NCI-H2107 (cell line): ENCODE measurements at places on chromosomes 3 and 15.

GRCh38 chr3:61601831-61602230, 40.5 kb downstream of the PTPRG start:
- DNase-seq, result no peak

DNA sequence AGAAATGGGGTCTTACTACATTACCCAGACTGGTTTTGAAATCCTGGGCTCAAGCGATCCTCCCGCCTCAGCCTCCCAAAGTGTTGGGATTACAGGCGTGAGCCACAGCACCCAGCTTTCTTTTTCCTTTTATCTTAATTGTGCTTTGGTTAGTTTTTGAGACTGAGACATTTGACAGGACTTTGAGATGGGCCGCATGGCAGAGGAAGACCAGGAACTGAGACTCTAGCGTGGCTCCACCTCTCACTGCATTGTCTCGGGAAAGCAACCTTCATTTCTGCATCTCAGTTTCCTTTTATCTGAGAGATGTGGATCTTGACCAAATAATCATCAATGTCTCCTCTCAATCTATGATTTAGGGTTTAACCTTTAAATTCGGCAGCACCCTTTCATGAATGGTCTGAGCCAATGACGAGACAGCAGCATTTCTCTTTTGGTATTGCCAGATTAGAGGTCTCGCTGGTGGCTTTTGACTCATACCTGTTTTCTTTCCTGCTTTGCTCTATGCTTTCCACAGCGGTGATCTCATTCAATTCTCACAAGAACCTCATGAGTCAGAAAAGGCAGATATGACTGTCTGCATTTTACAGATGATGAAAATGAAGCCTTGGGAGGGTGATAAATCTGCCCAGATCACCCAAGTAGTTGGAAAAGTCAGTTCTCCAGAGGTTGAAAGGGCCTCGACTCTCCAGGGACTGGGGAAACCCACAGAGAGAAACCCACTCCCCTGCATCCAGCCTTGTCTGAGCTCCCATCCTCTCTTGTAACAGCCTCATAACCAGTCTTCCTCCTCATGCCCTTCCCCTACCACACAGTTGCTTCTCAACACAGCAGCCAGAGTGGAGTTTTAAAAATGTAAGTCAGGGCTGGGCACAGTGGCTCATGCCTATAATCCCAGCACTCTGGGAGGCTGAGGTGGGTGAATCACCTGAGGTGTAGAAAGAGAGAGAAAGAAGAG, 84.8 kb upstream of the FOXB1 start:
- no peak for DNase-seq

- no peak for DNase-seq
These were observed 407.4 kb downstream of the RSL24D1 start for GRCh38 chr15:54789376-54789775.

GRCh38 chr15:80473286-80474223, 69.4 kb downstream of the ARNT2 start:
- DNase-seq, result no peak

- DNase-seq, result no peak
These were observed 78.6 kb downstream of the MLH1 start for GRCh38 chr3:37071921-37072320.

- no peak for DNase-seq
These were observed 16.8 kb downstream of the RBSN start for GRCh38 chr3:15081960-15082664.

- no peak for DNase-seq
These were observed 38.4 kb upstream of the CGNL1 start for GRCh38 chr15:57337868-57338411.

GRCh38 chr3:10160925-10161324, 3.8 kb upstream of the IRAK2 start:
- no peak for DNase-seq

- DNase-seq, result no peak
These were observed 1072.7 kb downstream of the OTOL1 start for GRCh38 chr3:162569314-162569713.

DNA sequence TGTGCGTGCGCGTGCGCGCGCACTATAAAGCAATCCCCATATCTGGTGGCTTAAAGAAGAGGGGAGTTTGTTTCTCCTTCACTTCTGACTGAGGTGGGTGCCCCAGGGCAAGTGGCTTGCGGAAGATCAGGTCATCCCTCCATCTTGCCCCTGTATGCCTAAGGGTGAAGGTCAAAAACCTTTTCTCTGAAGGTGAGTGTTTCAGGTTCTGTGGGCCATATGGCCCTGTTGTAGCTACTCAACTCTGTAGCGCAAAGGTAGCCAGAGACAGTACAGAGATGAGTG, 5.5 kb downstream of the ABTB1 start:
- DNase-seq, result no peak

DNA sequence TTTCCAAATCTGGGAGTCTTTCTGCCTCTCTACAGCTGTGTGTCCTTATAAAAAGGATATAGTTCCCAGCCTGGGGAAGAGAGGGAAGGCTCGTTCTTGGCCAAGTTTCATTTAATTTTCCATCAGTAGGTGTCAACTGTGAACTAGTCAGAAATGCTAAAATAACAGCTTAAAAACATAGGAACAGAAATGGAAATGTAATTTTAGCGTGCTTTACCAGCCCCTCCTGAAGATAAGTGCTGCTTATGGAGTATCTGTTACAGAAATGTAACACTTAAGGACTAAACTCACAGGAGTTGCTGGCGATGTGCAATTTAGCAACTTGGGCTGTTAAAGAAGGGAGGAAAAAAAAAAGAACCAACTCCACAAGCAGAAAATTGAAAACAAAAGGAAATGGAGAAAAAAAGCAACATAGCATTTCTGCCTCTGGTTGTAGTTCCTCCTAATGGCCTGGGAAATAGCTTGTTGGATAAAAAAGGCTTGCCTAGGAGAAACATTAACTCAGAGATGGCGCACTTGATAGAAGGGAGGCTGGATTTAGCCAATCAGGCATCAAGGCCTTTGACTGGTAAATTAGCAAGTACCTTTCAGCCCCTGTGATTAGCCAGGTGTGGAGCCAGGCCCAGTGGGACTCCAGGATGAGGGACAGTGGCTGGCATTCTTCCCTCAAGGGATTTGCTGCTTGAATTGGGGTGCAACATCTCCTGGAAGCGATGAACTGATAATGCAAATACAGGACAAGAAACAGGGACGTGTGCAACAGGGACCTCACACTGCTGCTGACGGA, 84.3 kb downstream of the RPLP1 start:
- no peak for DNase-seq

GRCh38 chr15:34213690-34214089, 3.8 kb upstream of the KATNBL1 start:
- no peak for DNase-seq

- no peak for DNase-seq
These were observed 915 bp upstream of the CALML4 start for GRCh38 chr15:68205954-68206539.

DNA sequence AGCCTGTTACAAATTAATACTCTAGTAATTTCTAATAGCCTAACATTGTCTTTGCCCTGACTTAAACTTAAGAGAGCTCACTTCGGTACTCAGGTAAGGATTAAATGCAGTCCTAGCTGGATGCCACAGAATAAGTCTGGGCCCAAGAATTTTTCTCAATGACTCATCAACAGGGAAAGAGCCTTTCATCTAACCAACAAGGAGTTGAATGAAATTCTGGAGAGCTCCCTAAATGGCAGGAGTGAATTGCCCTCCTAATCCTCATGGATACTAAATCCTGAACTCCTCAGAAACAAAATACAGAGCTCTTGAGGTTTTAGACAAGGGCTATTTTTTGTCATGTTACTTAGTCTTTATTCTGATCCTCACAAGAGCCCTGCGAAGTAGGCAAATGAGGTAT, 159.5 kb downstream of the PLCH1 start:
- DNase-seq, result no peak

DNA sequence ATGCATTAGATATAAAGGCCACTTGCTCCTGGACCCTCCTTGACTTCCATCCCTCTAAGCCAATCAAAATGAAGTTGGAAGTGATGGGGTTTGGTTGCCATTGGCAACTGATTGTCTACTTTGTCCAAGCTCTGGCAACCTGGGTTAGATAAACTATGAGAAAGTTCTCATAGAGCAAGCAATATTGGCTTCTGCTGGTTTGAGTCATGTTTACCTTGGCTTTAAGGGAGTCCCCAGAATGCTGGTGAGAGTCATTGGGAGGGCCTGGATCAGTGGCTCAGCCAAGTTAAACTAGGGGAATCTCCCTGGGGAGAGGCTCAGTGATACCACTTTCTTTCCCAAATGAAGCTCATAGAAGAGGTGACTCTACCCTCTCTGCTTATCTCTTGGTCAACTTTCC, 176.3 kb upstream of the ROPN1 start:
- DNase-seq, result no peak

DNA sequence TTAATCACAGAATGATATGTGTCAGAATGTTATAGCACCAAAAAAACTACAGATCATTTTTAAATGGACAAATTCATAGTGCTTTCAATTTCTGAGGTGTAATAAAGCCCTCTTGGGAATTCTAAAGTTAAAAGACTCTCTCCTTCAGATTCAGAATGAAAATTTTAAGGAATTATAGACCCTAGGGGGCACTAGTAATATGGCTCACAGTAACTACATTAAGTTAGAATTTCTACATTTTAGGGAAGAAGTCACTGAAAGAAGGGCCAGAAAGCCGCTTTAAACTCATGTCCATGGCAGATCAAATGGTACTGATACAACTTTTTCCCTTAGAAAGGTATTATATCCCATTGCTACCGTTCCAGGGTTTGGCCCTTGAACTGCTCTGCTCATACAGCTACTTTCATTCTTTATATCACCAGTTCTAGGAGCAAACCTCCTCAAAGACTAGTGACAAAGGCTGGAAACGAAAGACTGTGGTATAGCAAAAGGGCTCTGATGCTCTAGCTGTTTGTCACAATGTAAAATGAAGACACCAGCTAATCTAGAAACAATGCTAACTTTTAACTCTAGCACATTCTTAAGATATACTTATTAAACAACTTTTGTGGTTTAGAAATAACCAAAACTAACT, 18.1 kb downstream of the DAZL start:
- no peak for DNase-seq

DNA sequence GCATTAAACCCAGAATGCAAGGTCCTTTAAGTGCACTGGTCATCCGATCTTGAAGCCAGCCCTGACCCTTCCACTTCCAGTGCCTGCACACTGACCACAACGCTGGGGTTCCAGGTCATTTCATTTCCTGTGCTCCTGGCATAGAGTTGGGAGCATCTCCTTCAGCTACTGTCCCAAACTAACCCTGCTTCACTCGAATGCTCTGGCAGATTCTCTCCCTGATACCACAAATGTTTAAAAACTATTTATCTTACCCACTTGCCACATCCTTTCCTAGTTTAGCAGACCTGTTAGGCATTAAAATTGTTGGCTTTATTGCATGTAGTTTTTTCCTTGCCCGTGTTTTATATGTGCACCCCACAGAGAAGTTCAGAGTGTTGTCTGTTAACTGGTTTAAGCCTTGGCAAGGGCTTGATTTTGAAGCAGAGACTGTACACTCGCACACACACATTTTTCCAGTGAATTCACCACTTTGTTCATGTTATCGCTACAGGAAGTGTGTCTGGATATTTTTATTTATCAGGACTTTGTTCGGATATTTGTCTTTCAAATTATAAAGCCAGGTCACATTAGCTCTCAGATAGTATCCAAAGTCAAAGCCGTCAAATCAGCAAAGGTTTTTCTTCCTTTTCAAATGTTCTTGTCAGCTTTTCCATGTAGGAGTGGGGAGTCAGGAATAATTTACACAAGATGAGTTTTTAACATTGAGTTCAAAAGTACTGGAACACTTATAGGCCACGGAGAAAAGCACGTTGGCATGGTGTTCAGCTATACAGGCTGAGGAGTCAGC, 77.3 kb downstream of the ABI3BP start:
- no peak for DNase-seq

- no peak for DNase-seq
These were observed 89.2 kb downstream of the FBN1 start for GRCh38 chr15:48556159-48556897.

DNA sequence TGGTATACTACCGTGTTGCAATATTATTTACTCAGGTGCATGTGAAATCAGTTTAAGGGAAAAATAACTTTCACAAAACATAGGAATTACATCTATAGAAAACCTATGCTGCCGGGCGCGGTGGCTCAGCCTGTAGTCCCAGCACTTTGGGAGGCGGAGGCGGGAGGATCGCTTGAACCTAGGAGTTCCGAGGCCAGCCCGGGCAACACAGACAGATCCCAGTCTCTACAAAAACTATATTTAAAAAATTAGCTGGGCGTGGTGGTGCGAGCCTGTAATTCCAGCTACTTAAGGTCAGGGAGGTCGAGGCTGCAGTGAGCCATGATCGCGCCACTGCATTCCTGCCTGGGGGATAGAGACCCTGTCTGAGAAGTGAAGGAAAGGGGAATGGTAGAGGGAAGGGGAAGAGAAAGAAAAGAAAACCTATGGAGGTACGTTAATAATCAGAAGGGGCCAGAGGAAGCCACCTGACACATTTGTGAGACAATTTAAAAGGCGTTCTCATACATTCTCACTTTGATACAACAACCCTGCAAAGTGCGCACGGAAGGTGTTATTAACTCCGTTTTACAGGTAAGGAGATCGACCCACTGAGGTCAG, 456 bp upstream of the TMEM62 start:
- no peak for DNase-seq

- no peak for DNase-seq
These were observed 66.9 kb downstream of the FOXB1 start for GRCh38 chr15:60070838-60071493.

DNA sequence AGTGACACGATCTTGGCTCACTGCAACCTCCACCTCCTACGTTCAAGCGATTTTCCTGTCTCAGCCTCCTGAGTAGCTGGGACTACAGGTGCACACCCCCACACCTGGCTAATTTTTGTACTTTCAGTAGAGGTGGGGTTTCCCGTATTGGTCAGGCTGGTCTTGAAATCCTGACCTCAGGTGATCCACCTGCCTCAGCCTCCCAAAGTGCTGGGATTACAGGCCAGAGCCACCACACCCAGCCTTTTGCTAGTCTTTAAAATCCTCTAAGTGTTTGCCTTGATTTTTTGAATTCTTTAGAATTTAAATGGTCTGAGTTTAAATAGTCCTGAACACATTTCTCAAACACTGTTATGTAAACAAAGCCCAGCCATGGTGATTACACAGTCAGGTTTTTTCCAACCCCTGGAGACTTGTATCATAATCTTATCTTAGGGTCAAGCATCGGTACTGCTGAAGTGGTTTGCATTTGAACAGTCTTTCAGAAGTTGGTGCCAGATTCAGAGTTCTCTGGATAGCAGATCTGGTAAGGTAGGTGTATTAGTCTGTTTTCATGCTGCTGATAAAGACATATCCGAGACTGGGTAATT, 28.2 kb upstream of the PIAS1 start:
- DNase-seq, result no peak

DNA sequence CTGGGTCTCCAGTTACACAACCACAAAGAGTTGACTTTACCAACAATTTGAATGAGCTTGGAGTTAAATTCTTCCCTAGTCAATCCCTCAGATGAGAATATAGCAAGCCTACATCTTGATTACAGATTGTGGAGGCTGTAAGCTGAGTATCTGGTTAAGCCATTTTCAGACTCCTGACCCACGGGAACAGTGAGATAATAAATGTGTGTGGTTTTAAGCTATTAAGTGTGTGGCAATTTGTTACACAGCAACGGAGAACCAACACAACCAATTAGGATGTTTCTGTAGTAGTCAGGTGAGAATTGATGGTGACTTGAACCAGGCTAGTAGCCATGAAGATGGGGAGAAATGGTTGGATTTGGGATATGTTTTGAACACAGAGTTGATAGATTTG, 37.7 kb upstream of the SLC4A7 start:
- DNase-seq, result no peak

GRCh38 chr3:43426388-43426787, 140.0 kb downstream of the SNRK start:
- DNase-seq, result no peak
